ENCODE measurements at places on chromosomes 11 and 22.

DNA sequence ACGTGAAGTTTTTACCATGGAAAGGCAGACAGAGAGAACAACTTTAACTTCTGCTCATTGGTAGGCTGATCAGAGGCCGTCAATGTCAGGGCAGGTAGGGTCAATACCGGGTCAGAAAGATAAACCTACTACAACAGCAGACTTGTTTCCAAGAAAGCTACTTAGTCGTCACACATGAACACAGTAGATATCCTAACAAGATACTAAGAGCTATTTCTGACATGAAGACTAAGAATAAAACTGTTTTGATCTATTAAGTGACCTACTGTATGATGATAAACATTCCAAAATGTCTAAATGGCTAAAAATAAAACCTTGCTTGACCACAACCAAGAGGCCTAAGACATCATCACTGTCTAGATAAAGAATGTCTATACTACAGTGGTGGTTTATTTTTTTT is 231.3 kb downstream of the CADM1 start:
- DNase-seq: no peak

- DNase-seq: no peak
These were observed 398.8 kb upstream of the RAG2 start for GRCh38 chr11:36996795-36997194.

DNA sequence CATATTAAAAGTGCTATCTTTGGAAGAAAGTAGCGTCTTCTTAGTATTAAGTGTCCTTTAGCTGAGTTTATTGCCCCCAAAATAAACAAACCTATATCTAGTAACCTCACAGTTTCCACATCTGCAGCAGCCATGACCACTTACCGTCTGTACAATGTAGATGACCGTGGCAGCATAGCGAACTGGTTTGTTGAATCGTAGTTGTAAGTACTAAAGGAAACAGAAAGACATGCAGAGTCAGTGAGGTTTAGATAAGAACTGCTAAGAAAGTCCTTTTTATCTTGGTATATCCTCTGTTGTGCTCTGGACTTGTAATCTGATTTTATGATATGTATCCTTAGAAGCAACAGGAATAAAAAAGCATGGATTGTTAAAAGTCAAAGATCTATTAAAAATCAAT is 9.4 kb downstream of the SLC5A12 start:
- DNase-seq: no peak

DNA sequence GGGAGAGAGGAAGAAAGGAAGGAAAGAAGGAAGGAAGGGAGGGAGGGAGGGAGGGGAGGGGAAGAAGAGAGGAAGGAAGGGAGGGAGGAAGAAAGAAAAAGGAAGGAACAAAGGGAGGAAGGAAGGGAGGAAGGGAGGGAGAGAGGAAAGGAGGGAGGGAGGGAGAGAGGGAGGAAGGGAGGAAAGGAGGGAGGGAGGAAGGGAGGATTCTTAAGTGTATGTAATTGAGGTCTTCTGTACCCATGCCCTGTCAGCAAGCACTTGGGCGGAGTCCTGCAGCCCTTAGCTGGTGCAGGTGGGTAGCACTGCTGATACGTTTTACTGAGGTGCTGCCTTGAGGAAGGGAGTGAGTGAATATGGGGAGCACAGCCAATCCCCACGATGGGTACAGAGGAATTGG is 56.9 kb upstream of the RASD2 start:
- no peak for DNase-seq

- DNase-seq: no peak
These were observed 22.0 kb upstream of the CABP2 start for GRCh38 chr11:67545280-67545679.

DNA sequence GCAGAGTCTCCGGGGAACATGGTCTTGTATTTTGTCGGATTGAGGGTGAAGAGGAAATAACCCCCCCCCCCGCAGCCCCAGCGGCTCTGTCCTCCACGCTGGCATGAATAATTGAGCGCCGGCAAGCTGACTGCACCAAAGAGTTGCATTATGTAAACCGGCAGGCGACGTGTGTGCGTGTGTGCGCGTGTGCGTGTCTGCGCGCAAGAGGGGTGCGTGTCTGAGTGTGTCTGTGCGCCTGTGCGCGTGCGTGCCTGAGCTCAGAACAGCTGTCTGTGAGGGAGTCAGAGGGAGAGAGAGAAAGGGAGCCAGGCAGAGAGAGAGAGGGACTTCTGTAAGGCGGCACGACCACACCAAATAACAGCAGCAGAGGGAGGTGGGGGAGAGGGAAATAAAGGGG is 94.4 kb downstream of the SCN3B start:
- no peak for DNase-seq

GRCh38 chr22:47102081-47102480 is 339.6 kb downstream of the TBC1D22A start:
- DNase-seq: no peak

GRCh38 chr11:44596525-44597276 is 31.2 kb downstream of the CD82 start:
- DNase-seq: no peak

- no peak for DNase-seq
These were observed 33.2 kb upstream of the ZBTB16 start for GRCh38 chr11:114026355-114026754.

DNA sequence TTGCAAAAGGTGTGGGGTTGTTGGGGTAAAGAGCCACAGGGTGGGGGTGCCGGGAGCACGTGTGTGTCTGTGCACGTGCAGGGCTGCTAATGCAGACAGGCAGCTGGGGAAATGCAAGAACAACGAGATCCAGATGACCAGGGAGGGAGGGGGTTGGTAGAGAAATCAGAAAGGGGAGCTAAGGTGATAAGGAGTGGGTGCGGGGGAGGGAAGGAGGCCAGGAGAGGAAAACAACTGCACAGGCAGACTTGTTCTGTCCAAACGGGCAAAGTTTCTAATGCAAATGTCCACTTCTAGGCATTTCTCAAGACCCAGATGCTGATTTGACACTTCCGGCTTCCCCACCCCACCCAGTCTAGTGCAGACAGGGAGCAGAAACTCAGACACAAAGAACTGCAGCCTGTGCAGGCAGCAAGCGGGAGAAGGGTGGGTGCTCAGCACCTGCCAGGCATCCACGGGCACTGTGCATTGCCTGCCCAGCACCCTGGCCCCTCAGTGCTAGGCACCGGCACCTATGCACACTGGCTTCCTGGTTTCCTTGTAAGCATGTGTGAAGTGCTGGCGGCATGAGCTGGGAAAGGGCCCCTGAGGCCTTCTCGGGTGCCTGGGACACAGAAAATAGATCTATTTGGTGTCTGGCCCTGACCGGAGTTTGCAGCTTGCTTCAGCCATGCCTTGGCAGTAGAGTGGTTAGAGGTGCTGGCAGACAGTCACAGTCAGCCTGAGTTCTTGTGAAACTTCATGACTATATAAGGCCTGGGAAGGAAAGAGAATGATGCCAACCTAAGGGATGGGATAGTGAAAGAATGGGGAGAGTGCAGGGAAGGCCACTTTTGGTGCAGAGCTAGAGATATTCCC is 220.1 kb upstream of the SORL1-AS1 start:
- no peak for DNase-seq

- no peak for DNase-seq
These were observed 2.4 kb downstream of the MAPK11 start for GRCh38 chr22:50267591-50268390.

- no peak for DNase-seq
These were observed 1.1 kb upstream of the IRAG1 start for GRCh38 chr11:10694486-10695239.

DNA sequence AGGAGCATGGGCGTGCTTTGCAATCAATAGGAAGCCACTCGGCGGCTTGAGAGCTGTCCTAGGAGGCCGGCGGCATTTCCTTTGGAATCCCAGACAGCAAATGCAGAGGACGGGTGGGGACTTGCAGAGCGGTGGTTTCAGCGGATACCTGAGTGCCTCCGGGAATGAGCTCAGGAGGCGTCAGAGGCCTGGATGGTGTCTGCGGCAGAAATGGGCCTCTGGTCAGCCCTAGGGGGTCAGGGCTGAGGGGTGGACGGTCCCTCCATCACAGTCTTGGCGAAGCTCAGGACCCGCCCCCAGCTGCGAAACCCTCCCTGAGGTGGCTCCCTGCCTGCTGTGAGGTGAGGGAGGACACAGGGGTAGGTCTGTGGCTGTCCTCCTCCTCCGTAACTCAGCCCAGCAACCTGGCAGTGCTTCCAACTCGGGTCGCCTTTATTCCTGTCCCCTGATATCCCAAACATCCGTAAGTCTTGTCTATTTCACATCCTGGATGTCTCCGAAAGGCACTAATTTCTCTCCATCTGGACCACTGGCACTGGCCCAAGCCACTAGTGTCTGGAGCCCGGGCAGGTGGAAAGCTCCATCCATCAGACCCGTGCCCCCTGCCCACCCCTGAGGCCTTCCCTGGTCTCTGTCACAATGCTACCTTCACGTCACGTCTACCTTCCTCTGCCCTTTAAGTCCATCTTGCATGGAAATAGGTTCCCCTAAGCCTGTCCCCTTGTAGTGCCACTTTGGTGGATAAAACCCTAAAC is 686.6 kb downstream of the BRD1 start:
- DNase-seq: no peak

DNA sequence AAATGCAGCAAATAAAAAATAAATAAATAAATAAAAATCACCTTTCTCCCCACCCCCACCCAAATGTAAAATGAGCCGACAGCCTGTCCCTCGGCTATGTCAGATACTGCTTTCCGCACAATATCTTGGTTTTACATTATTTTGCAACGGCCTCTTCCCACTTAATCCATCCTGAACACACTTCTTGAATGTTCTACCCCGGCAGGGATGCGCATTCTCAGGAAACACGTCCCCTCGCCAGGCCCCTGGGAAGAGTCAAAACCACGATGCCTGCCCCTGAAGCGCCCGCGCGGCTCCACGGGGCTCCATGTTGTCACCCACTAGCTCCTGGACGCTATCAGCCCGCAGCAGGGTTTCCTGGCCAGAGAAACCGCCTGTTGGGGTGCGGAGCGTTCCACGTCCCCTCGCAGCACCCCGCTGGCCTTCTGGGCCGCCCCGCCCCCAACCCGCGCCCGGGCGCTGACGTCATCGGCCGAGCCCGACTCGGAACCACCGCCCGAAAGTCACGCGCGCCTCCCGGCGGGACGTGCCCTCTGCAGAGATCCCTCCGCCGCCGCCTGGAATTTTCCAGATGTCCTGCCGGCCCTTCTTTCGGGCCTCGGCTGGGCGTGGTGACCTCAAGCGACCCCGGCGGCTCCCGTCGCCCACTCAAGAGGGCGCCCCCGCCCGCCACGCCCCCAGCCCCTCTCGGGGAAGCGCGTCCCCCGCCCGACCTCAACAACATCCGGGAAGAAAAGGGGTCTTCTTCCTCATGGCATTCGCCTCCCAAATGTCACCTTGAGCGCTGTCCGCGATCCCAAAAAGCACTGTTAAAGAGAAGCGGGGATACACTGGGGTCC is 585 bp upstream of the NEAT1 start:
- DNase-seq: peak; percentile 84

GRCh38 chr11:117519170-117519569 is 191.5 kb downstream of the CEP164 start:
- no peak for DNase-seq

DNA sequence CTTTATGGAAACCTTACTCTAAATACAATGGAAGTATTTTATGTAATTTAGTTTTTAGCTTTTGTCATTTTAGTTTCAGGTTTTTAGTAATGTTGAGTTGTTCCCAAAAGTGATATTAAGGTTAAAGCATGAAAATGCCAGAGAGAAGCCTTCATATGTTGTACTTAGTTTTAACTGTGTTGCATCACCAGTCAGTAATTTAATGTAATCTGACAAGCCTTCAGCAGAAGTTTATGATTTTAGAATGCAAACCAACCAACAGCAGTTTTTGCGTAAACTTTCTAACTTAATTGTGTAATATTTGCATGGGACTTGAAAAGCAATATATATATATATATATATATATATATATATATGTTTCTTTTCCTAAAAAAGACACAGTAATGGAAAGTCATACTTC is 110.6 kb downstream of the MSANTD4 start:
- DNase-seq: no peak

GRCh38 chr22:22558972-22559603 is at the start of gene PRAME:
Gene PRAME (minus strand): TSS chr22:22559265. CDS start chr22:22556832, 2,433 bp downstream.
- DNase-seq: no peak

DNA sequence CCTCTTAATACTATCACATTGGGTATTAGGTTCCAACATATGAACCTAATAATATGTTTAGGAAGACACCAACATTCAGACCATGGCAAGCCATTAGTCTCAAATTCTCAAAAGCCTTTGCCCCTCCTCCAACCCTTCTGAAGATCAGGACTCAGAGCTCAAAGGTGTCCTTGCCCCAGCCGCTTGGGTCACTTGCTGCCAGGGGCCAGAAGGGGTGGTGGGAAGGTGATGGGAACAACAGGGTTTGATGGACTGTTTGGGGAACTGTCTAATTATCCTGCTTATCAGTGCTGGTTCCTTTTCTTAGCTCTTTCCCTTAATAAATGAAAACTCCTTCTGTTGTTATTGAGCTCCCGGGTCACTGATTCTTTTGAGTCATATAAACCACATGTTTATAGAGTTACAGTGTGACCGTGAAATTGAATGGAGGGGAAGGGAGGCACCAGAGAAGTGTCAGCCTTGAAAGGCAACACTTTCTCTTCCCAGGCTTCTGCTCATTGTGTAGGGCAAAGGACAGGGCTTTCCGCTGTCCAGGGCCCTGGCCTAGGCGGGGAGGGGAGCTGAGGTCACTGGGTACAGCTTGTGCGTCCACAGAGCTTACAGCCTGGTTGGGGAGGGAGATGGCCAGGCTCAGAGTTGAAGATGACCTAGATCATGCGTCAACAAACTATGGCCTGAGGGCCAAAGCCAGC is 105.1 kb downstream of the FBXO7 start:
- DNase-seq: no peak

DNA sequence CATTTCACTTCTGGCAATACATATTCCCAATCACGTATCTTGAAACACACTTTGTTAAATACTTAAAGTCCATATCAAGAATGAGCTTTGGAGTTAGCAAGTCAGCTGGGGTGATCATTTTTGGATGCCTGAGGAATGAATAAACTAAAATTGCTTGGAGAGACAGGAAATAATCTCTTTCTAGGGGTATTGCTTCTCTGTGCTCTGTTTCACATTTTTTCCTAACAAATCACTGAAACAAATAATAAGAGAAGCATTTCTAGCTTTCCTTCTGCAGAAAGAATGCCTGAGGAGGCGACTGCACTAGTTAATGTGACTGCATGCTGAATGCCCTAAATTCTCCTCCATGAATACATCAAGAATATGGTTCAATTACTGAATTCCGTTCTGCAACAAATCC is 541.4 kb upstream of the CCDC90B start:
- DNase-seq: no peak

- DNase-seq: no peak
These were observed 44.2 kb downstream of the LMO1 start for GRCh38 chr11:8219257-8220021.

- DNase-seq: no peak
These were observed 519 bp upstream of the PDE3B start for GRCh38 chr11:14642873-14643696.

- DNase-seq: no peak
These were observed 74.3 kb downstream of the RPUSD4 start for GRCh38 chr11:126137136-126137535.

- DNase-seq: no peak
These were observed 67.6 kb upstream of the CTSC start for GRCh38 chr11:88404932-88405710.

- no peak for DNase-seq
These were observed 42.0 kb upstream of the CXCR5 start for GRCh38 chr11:118841469-118842242.
